Mammary microvascular endothelial cell (primary cell): ENCODE measurements at places on chromosomes 5 and 9. TPM values are rescaled to one million over a fixed set of nuclear protein-coding genes. Genes with fewer than 3 reads are reported as not detected.

Gene PCDHGA2
- 0.73 and 0.79 TPM in 2 replicates for total RNA-seq

Gene CER1
- total RNA-seq, result not detected in 2 replicates

Gene FOXD4L5
- total RNA-seq, result not detected in 2 replicates

Gene FXN
- 13.1 and 18.1 TPM in 2 replicates for total RNA-seq

Gene OR1L1
- not detected in 2 replicates for total RNA-seq

Gene DOK3
- 3.2 and 4.4 TPM in 2 replicates for total RNA-seq

Gene HNRNPH1
- total RNA-seq, result 254 and 275 TPM in 2 replicates

Gene C5orf46
- not detected in 2 replicates for total RNA-seq

Gene F2R
- total RNA-seq, result 140 and 141 TPM in 2 replicates

Gene GRIN1
- not detected in 2 replicates for total RNA-seq

Gene PCDHA9
- 0.13 TPM in 1 of 2 replicates, not detected in the other for total RNA-seq

Gene PCDHGA6
- total RNA-seq, result 0.73 and 1.2 TPM in 2 replicates

Gene GABRA1
- not detected in 2 replicates for total RNA-seq

Gene PTGS1
- 0.59 and 1.5 TPM in 2 replicates for total RNA-seq

Gene NDOR1
- 13.4 and 16.6 TPM in 2 replicates for total RNA-seq

Gene TMEM174
- total RNA-seq, result not detected in 2 replicates
